ENCODE measurements at places on chromosomes 16 and 17.

DNA sequence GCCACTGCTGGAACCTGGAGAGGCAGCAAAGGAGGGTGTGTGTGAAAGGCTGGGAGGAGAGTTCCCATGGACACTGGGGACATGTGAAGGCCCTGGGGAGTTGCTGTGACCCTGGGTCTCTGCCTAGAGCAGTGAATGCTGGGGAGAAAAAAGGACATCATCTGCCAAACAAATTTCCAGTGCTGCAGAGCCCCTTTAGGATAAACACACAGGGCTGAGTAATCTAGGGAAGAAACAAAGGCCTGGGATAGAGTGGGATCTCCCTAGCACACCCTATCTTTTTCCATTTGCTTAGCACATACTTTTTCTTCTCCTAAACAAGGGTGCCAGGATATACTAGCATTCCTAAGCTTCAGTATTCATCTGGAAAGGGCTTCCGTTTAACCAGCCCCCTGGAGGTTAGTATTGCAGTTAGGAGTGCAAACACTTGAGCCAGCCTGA is 3.3 kb upstream of the HIGD1B start:
- DNase-seq = no peak

DNA sequence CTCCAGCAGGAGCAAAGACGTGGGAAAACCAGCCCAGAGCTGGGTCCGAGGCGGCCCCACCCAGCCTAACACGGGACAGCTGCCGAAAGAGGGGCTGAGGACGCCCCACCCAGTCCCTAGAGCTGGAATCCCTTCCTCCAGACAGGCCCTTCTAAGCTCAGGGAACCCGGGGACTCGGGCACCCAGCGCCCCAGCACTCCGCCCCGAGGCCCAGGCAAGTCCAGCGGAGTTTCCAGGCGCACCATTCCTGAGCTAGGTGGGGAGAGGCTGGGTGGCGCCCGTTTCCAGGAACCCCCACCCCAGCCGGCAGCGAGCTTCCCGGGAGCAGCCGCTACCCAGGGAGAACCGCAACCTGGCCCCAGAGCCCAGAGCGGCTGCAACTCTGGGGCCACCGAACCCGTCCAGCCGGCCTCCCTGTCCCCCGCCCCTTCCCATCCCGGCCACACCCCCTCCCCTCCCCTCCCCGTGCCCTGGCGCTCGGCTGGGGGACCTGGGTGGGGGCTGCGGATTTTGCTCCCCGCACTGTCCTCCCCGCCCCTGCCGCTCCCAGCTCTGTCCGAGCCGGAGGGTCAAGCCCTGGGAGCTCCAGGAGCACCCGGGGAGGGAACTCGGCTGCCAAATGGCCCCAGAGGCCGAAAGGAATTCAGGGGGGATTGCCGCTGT is 536 bp downstream of the TMC6 start:
- no peak for DNase-seq

DNA sequence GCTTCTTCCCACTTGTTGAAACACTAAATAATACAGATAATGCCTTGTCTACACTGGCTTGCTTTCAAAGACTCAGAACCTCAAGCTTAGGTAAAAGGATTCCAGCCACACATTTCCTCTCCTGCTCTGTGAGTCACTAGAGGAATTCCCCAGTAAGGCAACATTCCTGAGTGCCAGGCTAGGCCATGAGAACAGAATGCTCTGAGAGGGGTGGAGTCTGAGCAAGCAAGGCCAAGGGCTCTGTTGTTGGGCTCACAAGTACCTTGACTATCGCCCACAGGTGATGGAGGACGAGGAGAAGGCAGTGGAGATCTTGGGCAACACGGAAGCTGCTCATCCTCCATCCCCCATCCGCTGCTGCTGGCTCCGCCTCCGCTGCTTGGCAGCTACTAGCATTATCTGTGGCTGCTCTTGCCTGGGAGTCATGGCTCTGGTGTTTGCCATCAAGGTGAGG is 6.7 kb upstream of the PHKG2 start:
- DNase-seq = no peak

GRCh38 chr17:8005967-8006730 is 3.7 kb downstream of the GUCY2D start:
- DNase-seq = no peak

DNA sequence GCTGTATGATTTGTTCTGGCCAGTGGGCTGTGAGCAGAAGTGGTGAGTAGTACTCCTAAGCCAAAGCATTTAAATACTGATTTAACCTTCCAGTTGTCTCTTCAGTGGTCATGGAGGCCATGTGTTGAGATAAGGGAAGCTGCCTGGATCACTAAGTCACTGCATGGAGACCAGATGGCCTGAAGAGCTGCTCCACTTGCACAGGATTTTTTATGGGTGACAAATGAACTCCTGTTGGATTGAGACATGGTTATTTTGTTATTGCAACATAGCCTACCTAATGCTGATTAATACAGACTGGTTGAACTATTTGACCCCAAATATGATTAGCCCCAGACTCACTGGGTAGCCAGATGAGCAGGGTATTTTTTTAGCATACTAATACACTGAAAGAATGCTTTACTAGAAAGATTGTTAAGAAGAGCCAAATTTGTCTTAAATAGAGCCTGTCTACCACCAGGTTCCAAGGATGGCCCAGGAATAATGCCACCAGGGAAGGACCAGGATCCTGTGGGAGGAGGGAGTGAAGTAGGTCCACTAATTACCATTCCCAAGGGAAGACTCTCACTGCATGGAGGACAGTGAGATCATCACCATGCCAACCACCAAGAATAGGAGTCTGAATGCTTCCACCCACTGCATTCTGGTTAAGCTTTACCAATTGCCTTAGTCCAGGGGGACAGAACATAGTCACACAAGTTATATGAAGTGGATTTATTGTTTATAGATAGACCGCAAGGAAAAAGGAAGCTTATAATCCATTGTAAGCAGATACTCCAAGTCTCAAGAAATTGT is 187.4 kb upstream of the IRX6 start:
- no peak for DNase-seq
